ENCODE measurements at places on chromosomes 4 and X.

GRCh38 chrX:150365051-150365989 is 2.2 kb downstream of the MAMLD1 start:
- DNase-seq = peak; percentile 22

DNA sequence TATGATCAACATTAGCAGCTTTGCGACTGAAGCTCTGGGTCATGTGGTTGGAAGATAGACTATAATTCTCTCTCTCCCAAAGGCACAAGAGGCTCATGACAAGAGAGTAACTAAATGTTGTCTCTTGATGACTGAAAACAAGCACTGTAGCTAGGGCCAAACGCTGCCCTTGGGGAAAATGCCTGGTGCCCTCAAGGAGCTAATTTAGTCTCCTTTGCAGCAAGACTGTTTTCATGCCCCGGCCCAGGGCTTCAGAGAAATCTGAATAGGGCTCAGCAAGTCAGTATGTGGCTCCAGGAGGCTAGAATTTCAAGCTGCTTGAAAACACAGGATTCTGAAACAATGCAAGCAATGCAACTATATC is 411.9 kb downstream of the GPAT3 start:
- no peak for DNase-seq

DNA sequence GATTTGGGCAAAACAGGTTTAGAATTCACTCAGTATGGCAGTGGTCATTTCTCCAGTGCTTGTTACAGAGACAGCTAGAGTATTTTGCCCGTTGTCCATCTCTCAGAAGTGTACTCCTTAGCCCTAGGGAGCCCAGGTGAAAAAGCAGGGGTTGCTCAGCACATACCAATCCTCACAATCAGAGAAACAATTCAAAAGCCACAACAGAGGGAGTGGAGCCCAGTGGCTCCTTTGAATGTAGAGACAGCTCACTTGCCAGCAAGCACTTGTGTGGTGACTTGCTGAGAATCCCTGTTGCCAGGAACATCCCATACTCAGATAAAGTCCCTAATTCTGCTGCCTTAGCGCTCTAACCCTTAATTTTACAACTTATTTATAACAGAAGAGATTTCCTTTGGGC is 1488.3 kb downstream of the RPA4 start:
- DNase-seq = no peak

GRCh38 chrX:40104630-40104984 is 6.8 kb upstream of the BCOR start:
- DNase-seq = no peak

GRCh38 chr4:125062115-125063050 is 252.4 kb upstream of the FAT4 start:
- DNase-seq = no peak

GRCh38 chr4:140807491-140808252 is 51.5 kb upstream of the TBC1D9 start:
- no peak for DNase-seq

Data from NCI-H748 treated with DMSO at 0.1 percent for 48 hours (cell line).